Stimulated activated CD4-positive, alpha-beta T cell treated with anti-CD3 and anti-CD28 coated beads, TNF-alpha, amount 100 ng/mL, for 24 hours (primary cell): ENCODE measurements at places on chromosomes 5 and 9.
A peak's percentile ranks its signal among the peaks of the same experiment; 100 is the strongest.

DNA sequence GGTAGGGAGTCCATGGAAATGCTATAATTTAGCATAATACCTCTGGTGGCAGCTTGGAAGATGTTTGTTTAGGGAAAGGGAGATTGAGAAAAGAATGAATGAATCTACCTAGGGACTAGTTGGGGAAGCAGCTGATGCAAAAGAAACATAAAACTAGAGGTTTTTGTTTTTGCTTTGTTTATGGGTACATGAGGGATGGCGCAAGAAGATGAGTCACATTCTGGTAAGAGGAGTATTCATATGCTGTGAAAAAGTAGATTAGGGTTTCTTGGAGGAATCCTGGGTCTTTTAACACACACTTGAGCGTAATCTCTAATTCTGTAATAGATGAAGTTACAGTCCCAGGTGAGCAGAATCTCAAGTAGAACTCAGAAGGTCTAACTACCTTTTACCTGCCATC, 17.1 kb downstream of the C9orf43 start:
- DNase-seq, result no peak

DNA sequence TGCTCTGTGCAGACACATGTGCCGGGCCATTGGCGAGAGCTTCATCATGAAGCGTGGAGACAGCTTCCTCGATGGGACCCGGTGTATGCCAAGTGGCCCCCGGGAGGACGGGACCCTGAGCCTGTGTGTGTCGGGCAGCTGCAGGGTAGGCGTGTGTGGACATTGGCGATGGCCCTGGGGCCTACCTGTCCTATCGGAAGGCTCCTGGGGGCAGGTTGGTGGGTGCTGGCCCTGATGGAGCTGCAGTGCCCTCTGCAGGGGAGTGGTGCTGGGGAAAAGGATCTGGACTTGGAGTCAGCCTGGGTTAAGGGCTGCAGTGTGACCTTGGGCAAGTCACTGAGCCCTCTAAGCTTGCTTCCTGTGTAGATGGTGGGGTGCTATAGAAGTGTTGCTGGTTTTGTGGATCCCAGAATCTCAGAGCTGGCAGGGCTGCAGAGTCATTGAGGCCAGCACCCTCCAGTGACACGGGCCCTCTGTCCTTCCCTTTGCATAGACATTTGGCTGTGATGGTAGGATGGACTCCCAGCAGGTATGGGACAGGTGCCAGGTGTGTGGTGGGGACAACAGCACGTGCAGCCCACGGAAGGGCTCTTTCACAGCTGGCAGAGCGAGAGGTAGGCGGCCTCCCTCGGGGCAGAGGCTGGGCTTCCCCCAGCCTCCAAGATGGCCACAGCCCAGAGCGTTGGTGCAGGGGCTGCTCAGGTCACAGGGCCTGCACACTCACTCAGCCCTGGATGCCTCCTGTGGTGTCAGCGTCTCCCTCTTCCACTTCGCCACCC, 15.8 kb downstream of the ADAMTS13 start:
- DNase-seq, result no peak

DNA sequence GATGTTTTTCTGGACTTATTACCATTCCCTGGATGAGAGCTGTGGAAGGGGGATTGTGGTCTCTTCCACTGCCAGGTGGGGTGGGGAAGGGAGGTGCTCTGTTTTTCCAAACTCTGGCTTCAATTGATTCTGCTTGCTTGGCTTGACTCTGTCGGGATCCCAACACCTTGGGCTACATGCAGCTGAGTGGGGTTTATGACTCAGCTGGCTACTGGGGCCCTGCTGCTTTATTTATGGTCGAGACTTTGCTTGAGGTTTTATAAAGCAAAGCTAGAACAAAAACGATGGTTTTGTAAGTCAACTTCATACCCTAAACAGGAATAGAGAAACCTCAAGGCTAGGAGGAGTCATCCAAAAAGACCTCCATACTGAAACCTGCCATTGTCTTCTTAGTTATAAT, 76.3 kb downstream of the AOPEP start:
- DNase-seq, result no peak

- DNase-seq, result no peak
These were observed 66.6 kb downstream of the DENND1A start for GRCh38 chr9:123863164-123863855.

DNA sequence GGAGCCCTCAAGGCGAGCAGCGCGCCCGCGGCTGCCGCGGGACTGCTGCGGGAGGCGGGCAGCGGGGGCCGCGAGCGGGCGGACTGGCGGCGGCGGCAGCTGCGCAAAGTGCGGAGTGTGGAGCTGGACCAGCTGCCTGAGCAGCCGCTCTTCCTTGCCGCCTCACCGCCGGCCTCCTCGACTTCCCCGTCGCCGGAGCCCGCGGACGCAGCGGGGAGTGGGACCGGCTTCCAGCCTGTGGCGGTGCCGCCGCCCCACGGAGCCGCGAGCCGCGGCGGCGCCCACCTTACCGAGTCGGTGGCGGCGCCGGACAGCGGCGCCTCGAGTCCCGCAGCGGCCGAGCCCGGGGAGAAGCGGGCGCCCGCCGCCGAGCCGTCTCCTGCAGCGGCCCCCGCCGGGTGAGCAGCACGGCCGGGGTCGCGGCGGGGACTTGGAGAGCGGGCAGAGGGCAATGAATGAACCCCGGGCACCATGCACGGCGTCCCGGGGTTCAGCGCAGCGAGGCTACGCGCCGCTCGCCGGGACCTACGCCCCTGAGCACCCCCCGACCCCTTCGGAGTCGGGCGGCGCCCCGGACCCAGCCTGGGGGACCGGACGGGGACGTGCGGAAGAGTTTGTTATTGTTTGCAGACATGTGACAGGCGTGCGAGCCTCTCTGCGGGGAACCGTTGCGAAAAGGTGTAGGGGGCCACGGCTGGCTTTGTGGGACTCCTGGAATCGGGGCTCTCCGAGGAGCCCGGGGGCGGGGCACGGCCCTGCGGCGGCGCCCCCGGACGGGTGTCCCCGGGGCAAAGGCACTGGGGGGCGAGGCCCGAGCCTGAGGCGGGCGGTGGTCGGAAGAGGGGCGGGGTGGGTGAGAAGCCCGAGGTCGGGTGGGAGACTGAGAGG, 553 bp downstream of the MAP3K1 start:
- DNase-seq, result peak; percentile 47

DNA sequence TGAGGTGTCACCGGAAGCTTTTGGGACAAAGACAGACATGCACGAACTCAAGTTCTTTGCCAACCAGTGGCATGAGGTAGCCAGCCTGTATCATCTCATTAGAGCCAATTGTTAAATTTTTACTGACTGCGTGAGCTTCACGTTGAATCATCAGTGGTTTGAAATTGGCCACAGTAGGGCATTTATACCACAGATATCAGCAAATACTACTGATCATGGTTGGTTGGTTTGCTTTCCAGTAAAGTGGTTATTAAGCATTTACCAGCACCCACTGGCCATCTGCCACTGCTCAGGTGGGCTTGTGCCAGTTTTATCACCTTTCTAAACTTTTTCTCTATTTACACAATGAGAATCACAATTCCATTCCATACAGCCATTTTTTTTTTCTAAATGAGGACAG, 28.4 kb upstream of the SHC3 start:
- DNase-seq, result no peak

DNA sequence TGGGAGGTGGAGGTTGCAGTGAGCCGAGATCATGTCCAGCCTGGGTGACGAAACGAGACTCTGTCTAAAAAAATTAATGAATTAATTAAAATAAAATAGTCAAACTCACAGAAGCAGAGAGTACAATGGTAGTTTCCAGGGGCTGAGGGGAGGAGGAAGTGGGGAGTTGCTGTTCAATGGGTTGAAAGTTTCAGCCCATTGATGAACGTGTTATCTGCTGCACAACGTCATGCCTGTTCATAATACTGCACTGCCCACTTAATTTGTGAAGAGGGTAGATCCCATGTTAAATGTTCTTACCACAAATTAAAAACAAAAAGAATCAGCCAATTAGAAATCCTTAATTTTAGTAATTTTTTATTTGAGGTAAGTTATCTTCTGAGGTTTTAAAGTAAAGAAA, 16.4 kb upstream of the RUFY1 start:
- no peak for DNase-seq

- no peak for DNase-seq
These were observed 6.3 kb downstream of the CEP72 start for GRCh38 chr5:618450-618849.

DNA sequence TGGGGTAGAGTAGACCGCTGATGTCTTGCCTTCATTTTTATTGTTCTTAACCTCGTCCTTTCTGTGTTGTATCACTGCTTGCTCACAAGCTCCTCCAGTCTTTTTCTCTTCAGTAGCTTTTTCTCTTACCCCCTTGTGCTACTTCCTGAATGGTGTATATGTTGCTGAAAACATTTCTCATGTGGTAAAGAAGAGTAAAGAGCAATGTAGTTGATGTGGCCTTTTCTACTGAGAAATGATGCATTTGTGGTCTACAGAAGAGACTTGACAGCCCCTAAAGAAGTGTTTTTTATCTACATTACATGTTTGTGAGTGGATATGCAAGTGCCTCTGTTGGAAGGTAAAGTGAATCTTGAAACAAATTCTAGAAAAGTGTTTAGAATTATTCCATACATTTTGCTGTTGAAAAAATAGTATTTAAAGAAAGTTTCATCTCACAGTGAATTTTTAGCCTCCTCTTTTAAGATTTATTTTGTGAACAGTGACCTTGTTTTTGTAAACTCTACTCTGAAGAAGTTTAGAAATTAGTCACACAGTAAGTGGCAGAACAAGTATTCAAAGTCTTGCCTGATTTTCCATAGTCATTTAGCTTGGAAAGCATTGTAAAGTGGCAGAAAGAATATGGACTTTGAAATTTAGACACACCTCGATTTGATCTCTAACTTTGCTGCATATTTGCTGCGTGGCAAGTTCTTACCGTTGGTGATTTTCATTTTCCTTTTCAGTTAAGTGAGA, 17.4 kb downstream of the CDC42SE2 start:
- DNase-seq, result no peak

GRCh38 chr9:123715258-123715657, 214.7 kb downstream of the DENND1A start:
- DNase-seq, result no peak

DNA sequence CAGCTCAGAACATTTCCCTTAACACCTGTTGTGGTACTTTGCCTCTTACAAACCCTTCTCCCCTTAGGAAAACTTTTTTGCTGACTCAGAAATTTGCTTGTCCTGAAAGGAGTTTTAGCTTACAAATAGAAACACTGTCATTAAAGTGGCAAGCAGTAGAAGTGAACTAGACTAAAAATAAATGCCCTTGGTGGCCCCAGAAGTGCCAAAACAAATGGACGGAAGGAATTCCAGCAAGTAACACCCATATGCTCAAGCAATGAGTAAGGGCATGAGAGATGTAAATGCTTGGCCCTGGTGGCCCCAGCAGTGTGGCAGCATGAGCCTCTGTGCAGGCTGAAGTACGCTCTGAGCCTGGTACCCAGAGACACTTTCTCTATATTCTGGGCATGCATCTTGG, 8.6 kb downstream of the VLDLR start:
- DNase-seq, result no peak

DNA sequence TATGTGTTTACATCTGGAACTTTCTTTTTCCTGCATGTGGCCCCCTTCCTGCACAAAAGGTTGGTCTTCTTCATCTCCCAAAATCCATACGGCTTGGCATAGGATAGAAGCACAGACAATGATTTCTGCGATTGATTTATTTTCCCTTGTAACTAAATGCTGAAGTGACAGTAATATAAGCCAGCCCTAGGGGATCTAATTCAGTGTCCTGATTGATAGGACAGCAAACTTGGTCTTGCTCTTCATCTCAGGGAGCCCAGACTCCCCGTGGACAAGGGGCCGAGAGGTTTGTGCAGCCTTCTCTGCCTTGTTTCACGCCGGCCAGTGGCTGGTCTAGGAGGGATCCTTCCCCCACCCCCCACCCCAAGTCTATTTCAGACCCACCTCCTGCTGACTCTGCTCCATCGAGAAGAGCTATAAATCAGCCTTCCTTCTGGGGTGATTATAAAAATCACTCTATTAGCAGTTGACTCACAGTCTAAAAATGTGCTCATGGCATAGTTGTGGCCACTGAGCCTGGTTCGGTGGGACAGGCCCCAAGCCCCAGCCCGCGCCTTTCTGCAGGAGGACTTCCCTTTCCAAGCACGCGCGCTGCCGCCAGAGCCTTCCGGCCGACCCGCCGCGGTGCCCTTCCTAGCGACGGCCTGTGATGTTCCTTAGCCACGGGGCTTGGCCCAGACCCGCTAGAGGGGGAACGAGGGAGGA, 89.8 kb upstream of the COL5A1 start:
- no peak for DNase-seq

GRCh38 chr5:179385914-179386313, 40.7 kb upstream of the ADAMTS2 start:
- DNase-seq, result no peak

- DNase-seq, result no peak
These were observed 35.9 kb upstream of the SARDH start for GRCh38 chr9:133773889-133774655.

GRCh38 chr5:17431272-17432050, 66.6 kb upstream of the TAF11L2 start:
- no peak for DNase-seq

DNA sequence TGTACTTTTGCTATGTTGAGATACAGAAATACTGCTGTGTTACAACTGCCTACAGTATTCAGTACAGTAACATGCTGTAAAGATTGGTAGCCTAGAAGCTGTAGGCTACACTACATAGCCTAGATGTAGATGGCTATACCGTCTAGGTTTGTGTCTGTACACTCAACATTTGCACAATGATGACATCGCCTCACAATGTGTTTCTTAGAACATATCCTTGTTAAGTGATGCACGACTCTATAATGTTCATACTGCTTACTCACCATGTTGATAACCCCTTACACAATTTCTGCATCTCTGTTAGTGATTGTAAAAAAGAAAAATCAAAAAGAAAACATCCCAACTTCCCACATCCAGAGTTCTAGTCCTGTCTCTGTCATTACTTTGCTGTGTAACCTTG, 450.0 kb downstream of the CCDC171 start:
- DNase-seq, result no peak

- DNase-seq, result no peak
These were observed 70.5 kb upstream of the RAI14 start for GRCh38 chr5:34585601-34586104.

DNA sequence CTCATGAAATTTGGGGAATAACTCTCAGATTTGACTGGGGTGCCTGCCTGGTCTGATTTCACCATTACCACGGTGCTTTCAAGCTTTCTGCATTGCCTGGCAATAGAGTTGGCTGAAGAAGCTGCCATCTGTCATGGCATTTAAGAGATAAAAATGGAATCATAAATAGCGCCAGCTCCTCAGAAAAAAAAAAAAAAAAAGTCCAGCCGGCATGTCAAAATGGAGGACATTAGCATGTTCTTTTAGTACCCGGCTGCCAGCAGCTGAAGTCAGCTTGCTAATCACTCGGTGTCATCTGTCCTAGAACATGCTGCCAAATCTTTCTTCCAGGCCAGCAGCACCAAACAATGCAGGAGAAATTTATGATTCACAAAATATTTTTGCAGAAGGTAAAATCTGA, 57.7 kb upstream of the CER1 start:
- no peak for DNase-seq
